ENCODE measurements at places on chromosomes 4 and X.

GRCh38 chr4:30443289-30443688 is 276.9 kb upstream of the PCDH7 start:
- no peak for DNase-seq

DNA sequence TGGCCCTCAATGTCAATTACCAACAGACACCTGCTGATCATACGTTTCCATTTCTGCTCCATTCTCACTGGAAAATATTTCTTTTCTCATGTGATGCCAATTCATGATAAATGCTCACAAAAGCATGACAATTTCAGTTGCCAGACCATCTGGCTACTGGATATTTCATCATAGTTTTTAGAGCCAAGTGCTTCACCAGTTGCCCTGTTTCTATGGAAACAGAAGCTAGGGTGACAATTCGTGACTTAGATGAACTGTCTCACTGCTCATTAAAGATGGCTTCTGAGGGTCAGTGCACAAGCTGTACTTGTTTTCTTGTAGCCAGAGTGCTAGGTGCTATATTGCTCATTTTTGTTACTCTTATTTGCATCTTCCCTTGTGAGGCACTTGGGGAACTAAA is 184.9 kb downstream of the COMMD8 start:
- no peak for DNase-seq

DNA sequence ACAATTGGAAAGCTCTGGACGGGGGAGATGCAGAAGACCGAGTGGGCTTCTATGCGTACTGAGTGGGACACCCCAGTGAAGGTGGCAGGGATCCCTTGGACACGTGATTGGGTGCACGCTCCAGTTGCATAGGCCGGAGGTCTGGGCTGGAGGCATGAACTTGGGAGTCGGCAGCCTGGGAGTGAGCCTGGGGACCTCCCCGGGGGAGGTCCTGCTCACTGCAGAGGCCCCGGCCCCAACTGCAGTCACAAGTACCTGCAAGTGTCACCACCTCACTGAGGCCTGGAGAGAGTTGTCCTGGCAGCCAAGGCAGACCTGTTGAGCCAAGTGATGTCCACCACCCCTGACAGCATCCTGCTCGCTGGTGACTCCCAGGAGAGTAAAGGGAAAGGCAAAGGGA is 49.3 kb upstream of the HMX1 start:
- no peak for DNase-seq

DNA sequence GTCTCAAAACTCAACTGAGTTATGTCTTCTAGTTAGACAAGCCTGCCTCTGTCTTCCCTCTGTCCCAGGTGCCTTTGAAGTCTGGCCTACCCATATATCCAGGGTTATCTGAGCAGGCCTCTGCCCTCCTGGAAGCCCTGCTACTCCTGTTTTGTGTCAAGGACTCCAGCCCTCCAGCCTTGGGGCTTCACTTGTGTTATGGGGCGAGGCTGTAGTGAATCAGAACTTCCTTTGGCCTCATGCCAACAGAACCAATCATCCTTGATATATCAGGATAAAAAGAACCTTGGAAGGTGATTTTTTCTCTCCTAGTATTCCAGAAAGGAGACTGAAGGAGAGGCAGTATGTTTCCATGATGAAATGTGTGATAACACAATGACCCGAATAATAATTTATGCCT is 8.9 kb upstream of the ADGRG4 start:
- no peak for DNase-seq

- no peak for DNase-seq
Measured at GRCh38 chrX:20361081-20361889, 94.6 kb upstream of the RPS6KA3 start.

DNA sequence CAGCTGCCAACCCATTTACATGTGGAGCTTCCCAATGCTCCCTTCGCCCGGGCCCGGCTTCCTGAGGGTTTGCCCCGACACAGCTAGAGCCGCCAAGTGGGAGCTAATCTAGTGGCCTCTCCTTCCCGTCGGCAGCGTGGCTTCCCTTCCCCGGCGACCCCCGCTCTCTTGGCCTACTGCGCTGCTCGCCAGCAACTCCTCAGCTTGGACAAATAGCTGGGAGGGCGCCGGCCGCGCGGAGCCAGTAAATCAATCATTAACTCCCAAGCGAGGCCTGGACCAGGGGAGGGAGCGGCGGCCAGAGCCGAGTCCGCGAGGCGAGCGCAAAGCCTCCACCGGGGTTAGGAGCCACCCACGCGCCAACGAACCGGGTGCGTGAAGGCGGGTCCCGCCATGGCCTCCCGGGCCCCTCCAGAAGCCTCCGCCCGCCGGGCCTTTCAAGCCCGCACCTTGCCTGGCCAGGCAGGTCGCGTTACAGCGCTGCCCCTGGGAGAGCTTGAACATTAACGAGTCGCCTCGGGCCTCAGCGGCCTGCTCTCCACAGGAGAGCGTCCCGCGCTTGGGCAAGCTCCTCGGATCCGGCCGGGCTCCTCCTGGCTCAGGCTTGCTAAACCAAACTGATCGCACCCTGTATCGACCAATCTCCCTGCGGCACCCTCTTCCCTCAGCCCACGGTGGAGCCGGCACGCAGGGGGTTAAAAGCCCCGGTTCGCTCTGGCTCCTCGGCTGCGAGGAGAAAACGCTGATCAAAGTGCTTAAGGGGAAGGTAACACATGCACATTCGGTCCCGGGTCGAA is 10.6 kb upstream of the BCOR start:
- no peak for DNase-seq

DNA sequence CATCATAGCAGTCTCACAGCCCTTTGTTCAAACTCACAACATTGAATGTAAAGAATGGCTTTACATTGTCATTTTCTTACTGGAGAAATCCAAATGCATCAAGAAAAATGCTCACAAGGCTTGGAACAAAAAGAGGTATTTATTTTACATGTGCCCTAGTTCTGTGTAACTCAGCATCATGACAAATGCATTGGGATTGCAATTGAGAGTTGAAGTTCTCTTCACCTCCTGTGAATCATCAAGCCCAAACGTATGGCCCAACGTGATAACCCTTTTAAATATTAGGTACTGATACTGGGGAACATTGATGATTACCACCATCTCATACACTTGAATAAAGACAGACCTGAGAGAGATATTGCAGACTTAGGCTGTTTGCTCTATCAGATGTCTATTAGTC is 61.6 kb downstream of the GASK1B start:
- no peak for DNase-seq

- DNase-seq, result no peak
Measured at GRCh38 chr4:43224559-43224958, 332.0 kb downstream of the GRXCR1 start.

DNA sequence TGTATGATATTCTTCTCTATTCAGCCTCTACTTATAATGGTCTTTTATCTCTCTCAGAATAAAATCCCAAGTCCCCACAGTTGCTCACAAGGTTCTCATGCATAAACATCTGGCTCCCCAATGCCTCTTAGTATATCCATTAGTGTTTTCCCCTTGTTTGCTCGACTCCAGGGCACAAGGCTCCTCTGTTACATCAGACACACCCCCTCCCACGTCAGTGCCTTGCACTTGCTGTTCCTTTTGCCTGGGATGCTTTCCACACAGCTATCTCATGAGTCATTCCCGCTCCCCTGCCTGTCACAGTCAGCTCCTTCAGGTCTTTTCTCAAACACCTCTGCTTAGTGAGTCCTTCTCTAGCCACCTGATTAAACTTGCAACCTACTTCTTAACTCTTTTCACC is 260.2 kb downstream of the IL1RAPL1 start:
- DNase-seq, result no peak

- no peak for DNase-seq
Measured at GRCh38 chr4:168433571-168433970, 46.7 kb downstream of the DDX60L start.

DNA sequence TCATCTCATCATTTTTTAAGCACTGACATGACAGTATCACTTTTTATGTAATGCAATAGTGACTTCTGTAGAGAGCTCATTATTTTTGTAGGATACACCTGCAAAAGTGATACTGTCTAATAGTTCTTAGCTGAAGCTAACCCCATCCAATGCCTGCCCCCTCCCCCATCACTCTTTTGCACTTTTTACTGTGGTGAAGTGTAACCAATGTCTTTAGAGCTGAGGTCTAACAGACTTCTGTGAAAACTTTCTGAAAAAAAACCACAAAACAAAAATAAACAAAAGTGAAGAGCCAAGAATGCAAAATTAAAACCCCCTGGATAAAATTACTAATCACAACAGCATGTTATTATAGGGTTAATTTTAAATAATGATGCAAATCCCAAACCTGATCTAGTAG is 301.1 kb downstream of the ANK2 start:
- no peak for DNase-seq

GRCh38 chr4:165953181-165953580 is 80.1 kb downstream of the TLL1 start:
- DNase-seq, result no peak

DNA sequence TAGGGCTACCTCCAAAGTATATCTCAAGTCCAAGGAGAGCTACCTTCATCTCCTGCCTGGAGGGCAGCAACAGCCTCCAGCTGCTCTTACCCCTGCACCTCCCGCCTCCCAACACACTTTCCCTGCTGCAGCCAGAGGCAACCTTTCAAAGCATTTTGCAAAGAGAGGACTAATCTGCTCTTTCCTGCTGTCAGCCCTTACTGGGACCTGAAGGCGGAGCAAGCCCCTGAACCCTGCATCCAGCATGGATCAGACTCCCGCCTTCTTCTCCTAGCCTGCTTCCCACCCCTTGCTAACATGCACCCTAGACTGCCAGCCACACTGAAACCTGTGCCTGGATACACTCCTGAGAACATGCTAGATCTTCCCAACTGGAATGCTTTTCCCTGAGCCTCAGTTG is 37.7 kb upstream of the VMA21 start:
- DNase-seq, result no peak

DNA sequence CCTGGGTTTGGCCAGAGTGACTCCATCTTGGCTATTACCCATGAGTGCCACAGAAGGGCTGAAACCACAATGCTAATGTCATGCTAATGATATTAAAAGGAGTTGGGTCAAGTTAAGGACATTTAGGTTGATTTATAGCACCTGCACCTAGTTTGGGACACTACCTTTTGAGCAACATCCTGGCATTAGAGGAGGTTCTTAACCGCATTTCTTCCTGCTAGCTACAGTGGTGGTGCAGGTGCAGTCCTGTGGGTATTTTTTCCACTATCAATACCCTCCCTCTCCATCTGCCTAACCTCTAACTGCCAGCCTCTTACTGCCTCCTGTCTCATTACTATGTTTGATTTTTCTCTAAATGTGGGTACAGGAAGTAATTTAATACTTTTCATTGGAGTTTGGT is 1276.1 kb downstream of the FSTL5 start:
- no peak for DNase-seq

DNA sequence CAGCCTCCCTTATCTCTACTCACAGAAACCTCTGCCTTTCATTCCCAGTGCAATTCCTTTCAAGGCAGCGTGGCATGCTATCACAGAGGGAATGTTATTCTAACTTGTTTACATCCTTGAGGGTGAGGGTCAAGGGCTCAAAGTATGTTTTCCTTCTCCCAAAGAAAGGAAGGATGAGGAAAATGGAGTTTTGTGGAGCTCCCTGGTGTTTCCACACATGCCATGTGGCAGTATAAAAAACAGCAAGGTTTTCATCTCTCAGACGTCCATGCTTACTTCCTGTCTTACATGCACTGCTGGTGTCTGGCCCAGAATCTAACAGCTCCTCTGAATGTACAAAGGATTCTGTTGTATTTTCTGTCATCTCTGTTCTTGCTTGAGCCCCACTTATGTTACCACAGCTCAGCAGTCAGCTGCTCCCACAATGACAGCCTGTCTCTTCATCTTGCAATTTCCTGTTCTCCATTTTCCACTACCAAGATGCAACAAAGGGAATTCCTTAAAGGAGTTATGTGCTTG is 128.0 kb downstream of the SNCA start:
- DNase-seq, result no peak

DNA sequence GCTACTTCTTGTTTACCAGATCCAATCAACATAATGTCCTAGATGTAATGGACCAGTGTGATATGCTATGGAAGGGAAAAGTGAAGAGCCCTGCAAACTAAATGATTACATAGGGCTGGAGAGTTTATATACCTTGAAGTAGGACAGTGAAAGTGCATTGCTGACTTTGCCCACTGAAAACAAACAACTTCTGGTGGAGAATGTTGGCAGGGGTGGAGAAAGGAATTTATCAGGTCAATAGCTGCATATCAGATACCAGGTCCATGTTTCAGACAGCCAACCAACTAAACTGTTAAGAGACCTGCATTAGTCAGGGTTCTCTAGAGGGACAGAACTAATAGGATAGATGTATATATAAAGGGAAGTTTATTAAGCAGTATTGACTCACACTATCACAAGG is 82.4 kb downstream of the DCUN1D4 start:
- no peak for DNase-seq

- no peak for DNase-seq
Measured at GRCh38 chr4:155541716-155542115, 124.9 kb upstream of the GUCY1A1 start.

DNA sequence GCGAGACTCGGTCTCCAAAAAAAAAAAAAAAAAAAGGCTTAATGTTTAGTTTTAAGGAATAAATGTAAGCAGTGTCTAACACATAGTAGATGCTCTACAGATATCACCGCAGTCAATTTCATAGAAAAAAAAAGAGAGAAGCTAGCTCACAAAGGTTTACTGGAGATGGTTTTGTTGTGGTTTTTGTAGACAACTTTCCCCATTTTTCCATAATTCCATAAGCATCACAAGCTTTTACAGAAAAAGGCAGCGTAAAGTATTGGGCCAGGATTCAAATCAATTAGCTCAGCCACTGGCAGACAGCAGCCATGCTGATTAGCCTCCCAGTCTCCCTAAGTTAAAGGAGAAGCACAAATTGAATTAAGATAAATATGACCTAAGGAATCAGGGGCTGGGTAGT is 1.5 kb downstream of the GRSF1 start:
- no peak for DNase-seq

- no peak for DNase-seq
Measured at GRCh38 chr4:83830138-83830888, 294.4 kb downstream of the GPAT3 start.

GRCh38 chr4:140271553-140271952 is 101.9 kb upstream of the SCOC start:
- DNase-seq, result no peak

DNA sequence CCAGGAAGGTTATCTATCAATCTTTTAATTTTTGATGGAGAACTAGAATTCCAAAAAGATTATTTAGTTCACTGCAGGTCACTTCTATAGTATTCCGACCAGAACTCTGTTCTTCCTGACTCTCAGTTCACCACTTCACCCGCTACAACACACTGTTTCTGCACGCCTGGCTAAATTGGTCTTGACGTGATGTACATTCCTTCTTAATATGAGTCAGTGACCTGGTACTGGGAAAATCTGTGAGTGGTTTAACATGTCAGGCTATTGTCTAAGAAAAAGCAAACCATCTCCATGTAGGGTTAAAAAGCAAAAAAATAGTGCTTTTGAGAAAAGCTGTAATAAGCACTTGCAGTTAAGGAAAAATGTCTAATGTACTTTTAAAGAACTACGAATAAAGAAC is 120.4 kb downstream of the NDST3 start:
- DNase-seq, result no peak

- DNase-seq, result no peak
Measured at GRCh38 chr4:154982187-154983047, 201.3 kb downstream of the RBM46 start.

- no peak for DNase-seq
Measured at GRCh38 chr4:37455301-37456131, 211.0 kb downstream of the NWD2 start.

- no peak for DNase-seq
Measured at GRCh38 chr4:25857403-25857802, 5.4 kb downstream of the SEL1L3 start.
